ENCODE measurements at places on chromosomes 3 and 15.
A peak's percentile ranks its signal among the peaks of the same experiment; 100 is the strongest.

DNA sequence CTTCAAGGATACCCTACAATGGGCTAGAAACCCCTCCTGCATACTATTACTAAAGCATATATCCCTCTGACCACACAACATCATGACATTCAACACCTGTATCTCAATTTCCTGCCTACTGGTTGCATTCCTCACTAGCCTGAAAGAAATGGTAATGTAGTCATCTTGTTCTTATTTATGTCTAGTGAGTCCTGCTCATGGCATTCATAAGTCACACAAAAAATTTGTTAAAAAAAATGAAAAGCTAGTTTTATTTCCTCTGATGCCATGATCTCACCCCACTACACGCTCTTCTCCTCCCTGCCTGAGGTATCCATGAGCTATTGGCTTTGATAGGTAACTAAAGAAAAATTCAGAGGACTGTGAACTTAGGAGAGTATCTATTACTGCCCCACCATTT is 284.5 kb downstream of the ZNF385D start:
- no peak for DNase-seq

DNA sequence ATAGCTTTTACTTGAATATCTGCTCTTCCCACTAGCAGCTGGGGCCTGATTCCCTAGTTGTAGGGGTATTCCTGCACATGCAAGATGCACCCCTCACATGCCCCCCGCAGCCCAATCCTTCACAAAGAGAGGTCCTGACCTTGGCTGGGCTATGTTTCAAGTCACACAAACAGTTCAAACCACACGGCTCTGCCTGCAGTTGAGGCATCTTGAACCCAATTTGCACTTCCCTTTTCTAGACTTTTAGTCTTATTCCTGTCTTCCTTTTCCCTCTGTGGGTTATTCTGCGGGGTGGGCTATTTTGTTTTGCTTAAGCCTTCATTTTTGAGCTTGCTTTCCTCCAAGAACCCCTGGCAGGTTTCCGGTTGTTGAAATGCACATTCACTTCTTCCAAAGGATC is 13.3 kb upstream of the CCR1 start:
- peak; percentile 83 for DNase-seq

DNA sequence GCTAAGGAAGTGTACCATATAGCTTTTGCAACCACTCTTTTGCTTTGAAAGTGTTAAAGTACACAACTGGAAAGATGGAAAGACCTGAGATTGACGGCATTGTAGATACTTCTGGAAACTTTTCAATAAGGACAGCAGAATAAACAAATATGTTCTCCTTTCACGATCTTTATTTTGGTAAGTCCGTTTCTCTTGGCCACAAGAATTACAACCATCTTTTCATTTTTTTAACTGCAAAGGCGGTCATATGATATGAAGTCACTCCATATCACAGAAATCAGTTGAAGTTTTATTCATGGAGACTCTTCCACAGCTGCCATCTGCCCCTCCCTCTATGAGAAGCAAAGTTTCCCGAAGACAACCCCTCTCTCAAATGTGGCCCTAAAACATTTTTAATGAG is 303.4 kb upstream of the ICE2 start:
- DNase-seq = no peak

- no peak for DNase-seq
These were observed 441.3 kb downstream of the MAGI1 start for GRCh38 chr3:65597226-65597951.

DNA sequence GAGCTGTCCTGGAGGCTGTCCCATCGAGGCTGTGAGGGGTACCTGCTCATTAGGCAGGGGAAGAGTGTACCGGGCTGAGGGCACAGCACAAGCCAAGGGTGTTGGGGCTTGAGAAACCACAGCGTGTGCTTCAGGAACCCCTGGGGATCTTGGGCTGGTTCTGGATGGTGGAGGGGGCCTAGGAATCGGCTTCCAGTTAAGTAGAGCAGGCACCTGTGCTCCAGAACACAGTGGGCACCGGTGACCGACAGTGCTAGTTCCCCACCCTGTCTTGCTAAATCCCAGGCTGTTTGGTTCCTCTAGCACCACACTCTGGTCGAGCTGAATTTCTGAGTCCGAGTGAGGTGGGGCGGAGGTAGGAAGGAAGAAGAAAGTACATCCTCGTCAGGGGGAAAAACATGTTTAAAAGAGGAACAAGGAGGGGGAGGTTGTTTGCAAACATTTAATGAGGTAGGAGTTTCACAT is 29.1 kb downstream of the SLC6A6 start:
- peak; percentile 85 for DNase-seq

GRCh38 chr3:171132873-171133272 is 106.4 kb upstream of the SLC2A2 start:
- DNase-seq = no peak

DNA sequence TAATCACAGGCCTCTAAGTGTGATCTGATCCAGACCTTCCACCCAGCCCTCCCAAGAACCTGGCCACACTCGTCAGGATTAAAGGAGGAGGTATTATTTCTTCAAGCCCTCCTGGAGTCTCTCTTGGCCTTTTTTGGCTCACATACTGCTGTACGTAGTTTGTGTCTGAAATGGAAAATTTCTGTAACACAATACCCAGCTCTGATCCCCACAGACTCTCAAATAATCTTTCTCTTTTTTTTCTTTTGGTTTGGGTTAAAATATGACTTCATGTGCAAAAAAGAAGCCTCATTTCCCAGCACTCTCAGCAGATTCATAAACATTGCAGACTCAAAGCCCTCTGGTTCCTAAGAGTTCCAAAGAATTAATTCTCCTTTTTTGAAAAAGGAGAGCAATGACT is 96.5 kb upstream of the PHLDB2 start:
- DNase-seq = no peak

- DNase-seq = no peak
These were observed 84.4 kb downstream of the BDH1 start for GRCh38 chr3:197471221-197472010.

Data from KBM-7 (cell line).